ENCODE measurements at places on chromosomes 11 and 22.

- DNase-seq: no peak
These were observed 311 bp downstream of the BRD1 start for GRCh38 chr22:49827271-49827852.

DNA sequence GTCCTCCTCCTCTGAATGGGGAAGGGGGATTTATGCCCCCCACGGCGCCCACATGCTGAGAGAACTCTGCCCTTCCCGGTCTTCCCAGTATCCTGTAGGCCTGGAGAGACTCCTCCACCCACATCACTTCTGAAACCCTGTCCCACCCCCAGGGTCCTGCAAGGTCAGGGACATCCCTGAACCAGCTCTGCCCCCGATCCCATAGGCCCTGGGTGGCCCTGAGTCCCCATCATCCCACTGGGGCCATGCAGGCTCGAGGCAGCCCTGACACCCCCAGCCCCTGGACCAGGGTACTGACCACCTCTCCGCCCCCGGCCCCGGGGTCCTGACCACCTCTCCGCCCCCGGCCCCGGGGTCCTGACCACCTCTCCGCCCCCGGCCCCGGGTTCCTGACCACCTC lies 11.7 kb downstream of the B4GALNT4 start:
- no peak for DNase-seq

GRCh38 chr11:116240710-116241109 lies 532.1 kb downstream of the BUD13 start:
- no peak for DNase-seq

DNA sequence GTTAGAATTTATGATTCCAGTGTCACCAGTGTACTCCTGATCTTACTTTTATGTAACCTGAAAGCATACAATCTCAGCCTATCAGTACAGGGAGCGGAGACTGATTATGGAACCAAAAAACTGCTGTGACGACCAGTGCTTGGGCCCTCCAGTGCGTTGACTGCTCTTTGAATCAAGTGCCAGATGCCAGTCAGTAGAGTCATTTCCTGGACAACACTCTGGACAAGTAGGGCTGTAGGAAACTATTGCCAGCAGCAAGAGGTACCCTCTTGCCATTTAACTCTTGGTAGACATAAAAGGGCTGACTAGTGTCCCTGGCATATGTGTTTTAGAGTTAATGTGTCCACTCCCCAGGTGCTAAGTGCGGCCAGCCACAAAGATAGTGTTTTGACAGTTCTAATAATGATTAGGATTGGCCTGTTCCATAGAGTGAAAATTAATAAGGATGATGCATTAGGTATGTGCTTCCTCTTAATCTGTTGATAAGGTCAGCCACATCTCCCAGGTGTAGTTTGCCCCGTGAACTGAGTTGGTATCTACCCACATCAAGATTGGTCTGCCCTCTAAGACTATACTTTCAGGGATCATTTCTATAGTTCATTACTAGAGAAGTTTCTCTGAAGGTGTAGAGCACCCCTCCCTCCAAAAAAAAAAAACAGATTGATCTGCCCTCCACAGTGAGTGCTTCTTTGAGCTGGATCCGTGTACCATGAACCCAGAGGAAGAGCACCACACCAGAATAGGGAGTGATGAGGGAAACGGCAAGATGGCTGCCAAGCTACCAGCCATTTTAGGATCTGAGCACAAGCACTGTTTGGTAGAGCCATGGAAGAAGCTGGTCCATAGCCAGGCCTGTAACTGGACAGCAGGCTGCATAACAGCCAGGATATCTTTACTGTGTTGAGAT lies 20.7 kb upstream of the AIFM3 start:
- no peak for DNase-seq

DNA sequence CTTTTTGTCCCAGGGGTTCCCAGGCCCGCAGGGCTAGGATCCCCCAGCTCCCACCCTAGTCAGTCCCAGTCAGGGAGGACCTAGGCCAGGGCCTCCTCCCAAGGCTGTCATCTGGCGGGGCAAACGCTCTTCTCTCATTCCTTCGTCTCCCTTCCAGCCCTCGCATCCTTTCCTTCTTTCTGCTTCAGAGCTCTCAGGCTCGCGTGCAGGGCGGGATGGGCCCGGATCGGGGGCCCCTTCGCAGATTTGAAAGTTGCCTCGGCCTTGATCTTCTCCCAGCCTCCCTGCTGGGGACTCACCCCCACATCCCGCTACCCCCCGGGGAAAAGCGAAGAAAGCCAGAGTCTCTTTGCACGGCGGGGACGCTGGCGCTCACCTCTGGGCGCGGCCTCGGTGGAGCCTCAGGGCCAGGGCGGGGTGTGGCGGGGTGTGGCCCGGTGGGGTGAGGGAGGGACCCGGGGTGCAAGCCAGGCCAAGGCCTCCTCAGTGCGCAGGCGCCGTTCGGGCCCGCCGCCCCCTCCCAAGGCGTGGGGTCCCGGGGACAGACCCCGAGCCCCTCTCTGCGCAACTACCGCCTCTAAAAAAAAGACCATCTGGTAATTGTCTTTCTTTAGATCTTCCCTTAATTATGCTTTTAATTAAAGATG lies 14.8 kb upstream of the PAX6 start:
- no peak for DNase-seq

DNA sequence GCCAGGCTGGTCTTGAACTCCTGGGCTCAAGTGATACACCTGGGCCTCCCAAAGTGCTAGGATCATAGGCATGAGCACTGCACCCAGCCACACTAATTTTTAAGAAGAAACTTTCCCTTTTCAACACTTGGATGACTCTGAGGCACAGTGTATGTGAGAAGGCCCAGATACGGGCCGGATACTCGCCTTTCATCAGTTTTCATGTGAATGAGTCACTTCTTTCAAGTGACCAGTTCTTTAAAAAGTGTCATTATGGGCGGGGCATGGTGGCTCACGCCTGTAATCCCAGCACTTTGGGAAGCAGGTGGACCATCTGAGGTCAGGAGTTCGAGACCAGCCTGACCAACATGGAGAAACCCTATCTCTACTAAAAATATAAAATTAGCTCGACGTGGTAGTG lies 120.8 kb downstream of the CTTN start:
- DNase-seq: no peak

DNA sequence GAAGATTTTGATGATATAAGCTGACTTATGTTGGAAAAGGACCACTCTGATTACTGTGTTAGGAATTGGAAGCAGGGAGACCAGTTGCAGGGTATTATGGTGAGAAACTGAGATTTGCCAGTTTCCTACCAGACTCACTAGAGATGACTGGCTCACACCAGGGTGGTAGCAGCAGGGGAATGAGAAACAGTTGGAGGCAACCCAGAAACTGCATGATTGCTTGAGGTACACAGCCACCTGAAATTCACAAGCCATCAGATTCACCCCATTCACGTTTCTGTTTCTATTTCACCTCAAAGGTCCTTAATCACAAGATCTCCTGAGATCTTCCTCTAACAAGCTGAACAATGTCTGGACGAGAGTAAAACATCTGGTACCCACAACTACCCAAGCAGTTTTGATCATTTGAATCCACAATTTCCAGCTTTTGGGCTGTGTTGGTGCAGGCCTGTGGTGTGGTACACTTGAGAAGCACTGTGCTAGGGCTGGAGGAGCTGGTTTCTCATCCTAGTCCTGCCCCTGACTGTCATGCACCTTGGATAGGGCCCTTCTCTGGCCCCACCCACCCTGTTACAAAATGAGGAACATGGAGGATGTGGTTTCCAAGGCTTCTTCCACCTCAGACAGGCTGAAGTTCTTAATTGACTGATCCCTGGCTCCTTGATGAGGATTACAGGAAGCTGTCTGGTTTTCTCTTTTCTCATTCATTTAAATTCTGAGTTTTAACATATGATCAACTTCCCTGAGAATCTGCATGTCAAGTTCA lies 233.4 kb downstream of the INSC start:
- no peak for DNase-seq

DNA sequence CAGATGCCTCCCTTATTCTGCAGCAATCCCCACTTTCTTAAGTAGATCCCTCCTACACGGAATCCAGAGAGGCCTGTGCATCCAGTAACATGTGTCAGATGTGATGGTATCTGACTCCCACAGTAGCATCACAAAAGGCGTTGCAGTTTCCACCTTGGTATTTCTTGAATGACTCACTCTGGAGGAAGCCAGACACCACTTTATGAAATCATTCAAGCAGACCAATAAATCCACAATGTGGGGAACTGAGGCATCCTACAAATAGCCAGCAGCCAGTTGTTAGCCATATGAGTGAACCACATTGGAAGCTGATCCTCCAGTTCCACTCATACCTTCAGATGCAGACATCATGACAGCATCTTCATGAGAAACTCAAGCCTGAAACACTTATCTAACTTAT lies 798.1 kb downstream of the OPCML start:
- DNase-seq: no peak

- no peak for DNase-seq
These were observed 4.5 kb downstream of the KCNQ1OT1 start for GRCh38 chr11:2694995-2695939.

- no peak for DNase-seq
These were observed 32.6 kb downstream of the TSPAN4 start for GRCh38 chr11:875203-875602.

- DNase-seq: no peak
These were observed 225.8 kb upstream of the NCAM1 start for GRCh38 chr11:112735470-112735869.

DNA sequence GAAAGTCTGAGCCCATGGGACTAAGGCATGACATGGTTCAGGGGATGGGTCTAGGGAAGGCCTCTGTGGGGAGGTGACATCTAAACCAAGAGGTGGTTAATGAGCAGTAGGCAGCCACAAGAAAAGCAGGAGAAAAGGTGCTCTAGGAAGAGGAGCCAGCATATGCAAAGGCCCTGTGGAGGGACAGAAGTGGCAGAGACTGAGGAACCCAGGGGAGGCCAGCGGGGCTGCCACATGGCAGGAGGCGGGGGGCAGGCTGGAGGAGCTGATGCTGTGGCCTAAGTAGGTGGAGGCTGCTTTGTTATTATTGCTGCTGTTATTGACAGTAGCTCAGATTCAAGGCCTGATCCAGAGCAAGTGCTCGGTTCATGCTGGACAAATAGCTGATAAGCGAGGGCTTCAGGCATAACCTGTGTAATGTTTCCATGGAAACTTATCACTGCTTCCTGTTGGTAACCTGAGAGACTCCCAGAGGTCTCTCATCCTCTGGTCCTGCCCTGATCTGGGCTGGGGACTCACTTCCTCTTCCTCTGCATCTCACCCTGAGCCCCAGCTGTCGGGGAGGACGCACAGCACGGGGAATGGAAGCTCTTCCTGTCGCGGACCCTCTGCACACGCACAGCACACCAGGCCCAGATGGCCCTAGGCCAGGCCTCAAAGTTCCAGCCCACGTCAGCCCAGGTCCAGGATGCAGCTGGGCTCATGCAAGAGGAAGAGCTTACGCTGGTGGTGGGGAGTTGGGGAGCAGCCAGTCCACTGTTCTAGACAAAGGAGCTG lies 75.2 kb upstream of the TP53I11 start:
- DNase-seq: no peak

DNA sequence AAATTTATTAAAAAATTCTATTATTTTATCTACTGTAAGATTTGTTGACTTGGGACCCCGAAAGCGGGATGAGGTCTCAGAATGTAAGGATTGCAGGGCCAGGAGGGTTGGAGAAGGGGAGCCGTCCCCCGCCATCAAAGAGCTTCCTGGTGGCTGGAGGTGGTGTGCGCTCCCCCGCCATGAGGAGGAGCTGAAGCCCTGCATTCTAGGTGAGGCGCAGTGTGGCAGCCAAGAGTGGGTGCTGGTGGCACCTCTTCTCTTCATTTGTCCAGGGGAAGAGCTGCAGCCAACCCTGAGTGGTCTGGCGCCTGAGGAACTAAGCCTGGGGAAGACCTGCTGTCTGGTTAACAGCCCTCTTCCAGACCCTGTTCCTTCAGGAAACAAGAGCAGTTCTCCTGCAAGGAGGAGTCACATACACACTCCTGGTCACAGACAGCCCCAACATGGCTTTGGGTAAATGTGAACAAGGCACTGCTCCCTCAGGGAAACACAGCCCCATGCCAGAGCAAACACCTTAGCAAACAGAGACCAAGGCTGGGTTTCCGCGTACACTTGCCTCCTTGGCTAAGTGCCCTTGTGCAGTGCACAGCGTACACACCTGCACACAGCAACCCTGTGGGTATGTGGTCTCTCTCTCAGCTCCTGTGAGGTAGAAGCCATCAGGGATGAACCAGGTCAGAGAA lies 17.3 kb downstream of the RTN4RL2 start:
- DNase-seq: no peak

- no peak for DNase-seq
These were observed 24.6 kb downstream of the COA4 start for GRCh38 chr11:73852049-73852448.

DNA sequence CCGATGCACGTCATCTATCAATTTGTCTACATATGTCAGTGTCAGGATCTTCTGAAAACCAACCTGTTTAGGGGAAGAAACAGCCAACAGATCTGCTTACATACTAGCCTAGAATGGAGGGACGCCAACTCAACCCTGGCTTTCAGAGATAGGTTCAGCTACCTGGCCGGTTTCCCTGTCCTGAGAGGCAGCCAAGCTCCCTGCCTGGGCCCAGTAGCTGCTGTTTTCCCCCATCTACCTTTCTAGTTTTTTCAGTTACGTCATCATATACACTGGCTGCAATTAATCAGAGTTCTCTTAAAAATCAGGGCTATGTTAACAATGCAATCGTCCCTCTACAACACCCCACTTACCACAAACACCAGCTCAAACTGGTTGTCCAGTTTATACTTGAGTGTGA lies 1.0 kb downstream of the SRPRA start:
- no peak for DNase-seq

DNA sequence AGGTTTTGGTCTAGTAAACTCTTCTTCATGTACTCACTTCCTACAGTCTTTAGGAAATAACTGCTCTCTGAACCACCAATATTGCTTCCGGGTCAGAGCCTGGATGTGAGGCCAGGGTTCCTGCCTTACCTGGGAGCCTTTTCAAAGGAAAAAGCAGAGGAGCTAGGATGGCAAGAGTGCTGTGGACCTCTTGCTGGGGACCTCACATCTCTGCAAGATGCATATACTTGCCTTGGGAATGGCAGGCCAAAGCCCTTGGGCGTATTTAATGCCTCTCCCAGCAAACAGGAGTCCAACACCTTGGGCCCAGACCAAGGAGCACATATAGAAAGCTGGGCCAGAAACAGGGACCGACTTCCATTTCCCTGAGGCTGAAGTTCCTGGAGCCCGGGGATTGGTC lies 5.3 kb downstream of the GLB1L2 start:
- no peak for DNase-seq

- DNase-seq: no peak
These were observed 109.5 kb downstream of the DBX1 start for GRCh38 chr11:20050551-20051333.

GRCh38 chr11:120217941-120218694 lies 7.3 kb downstream of the OAF start:
- DNase-seq: no peak

DNA sequence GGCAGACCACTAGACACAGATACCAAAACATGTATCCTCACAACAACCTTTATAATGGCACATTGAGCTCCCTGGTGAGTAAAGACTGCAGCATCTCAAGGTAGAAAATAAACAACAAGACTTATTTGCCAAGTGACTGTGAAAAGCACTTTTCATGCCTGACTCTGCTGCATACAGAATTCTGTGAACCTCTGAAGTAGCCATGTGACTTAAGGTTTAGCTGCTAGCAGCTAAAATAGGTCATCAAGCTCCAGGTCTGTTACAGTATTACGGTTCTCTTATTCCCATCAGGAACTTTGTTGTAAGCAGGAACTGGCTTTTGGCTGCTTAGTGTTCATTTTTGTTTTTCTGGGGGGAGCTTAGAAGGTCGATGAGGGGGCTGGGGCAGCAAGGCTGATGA lies 139.4 kb downstream of the PAX6 start:
- no peak for DNase-seq

- no peak for DNase-seq
These were observed 37.6 kb downstream of the ATXN10 start for GRCh38 chr22:45709060-45709739.

All from stimulated activated CD4-positive, alpha-beta T cell treated with anti-CD3 and anti-CD28 coated beads, TNF-alpha, amount 100 ng/mL, for 1 hour (primary cell).